ENCODE measurements at places on chromosomes 3 and 15.

DNA sequence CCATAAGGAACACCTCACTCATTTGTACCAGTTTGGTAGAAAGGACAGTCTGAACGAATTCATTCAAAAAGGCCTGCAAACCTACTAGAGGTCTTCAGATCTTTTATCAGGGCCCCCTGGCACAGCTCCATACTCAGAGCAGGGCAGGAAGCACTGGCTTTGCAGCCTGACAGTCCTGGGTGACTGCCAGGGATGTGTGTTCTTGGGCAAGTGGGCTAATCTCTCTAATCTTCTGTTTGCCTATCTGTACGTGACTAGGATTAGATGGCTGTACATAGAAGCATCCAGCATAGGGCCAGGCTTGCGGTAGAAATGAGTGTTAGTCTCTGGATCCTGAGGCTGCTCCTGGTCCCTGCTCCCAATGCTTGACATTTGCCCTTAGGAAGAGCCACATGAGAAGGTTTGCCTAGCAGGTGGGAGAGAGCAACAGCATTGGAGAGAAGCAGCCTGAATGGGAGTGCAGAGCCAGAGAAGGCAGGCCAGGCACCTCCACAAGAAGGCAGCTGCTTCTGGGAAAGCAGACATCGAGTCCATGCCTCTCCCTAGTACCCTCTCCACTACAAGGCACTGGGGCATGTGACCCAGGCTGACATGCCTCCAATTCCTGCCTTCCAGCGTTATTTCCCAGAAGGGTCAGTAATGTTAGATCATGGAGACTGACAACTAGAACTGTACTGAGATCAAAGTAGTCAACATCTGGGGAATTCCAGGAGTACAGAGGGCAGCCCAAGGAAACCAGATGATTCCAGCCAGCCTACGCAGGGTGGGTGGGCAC lies 1.0 kb upstream of the CXCR6 start:
- no peak for DNase-seq

DNA sequence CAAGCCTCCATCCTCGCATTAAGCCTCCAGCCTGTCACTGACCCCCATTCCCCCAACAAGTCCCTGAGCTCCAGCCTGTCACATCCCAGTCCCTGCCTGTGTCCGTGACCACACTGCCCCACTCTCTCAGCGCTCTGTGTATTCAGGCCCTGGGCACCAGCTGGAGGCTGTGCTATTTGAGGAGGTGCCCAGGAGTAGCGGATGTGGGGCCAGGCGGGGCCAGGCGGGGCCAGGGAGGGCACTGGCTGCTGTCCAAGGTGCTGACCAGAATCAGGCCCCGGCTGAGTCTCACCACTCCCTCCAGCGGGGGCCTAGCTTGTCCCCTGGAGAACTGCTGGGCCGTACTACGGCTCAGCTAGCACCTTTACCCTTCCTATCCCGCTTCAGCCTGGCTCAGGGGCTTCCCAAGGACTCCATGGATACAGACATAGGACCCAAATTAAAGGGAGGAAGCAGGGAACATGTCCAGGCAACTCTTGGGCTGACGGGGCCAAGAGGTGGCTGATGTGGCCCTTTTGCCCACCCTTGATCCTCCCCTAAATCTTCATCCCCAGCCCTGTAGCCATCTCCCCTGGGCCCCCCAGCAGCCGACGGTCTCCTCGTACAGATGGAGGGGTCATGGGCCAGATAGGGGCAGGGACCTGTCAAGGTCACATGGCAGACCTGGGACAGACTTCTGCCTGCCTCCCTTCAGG lies 1.1 kb downstream of the HHATL start:
- no peak for DNase-seq

- DNase-seq: no peak
Measured at GRCh38 chr15:37125143-37125542, 24.8 kb upstream of the MEIS2 start.

GRCh38 chr15:31526916-31527690 lies 200.5 kb downstream of the KLF13 start:
- DNase-seq: no peak

DNA sequence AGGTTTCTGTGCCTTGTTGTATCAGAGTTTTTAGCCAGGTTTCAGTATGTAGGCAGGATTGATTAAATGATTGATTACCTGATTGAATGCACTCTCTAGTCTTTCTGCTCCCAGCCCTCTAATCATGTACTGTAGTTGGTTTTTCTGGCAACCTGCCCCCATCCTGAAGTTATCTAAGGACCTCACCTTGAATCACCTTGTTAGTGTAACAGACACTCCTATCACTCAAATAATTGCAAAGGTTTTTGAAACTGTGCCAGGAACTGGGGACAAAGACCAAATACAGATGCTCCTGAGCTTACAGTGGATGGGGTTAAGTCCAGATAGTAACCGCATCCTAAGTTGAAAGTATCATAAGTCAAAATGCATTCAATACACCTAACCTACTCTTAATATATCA lies 141.5 kb upstream of the EIF1B start:
- DNase-seq: no peak

DNA sequence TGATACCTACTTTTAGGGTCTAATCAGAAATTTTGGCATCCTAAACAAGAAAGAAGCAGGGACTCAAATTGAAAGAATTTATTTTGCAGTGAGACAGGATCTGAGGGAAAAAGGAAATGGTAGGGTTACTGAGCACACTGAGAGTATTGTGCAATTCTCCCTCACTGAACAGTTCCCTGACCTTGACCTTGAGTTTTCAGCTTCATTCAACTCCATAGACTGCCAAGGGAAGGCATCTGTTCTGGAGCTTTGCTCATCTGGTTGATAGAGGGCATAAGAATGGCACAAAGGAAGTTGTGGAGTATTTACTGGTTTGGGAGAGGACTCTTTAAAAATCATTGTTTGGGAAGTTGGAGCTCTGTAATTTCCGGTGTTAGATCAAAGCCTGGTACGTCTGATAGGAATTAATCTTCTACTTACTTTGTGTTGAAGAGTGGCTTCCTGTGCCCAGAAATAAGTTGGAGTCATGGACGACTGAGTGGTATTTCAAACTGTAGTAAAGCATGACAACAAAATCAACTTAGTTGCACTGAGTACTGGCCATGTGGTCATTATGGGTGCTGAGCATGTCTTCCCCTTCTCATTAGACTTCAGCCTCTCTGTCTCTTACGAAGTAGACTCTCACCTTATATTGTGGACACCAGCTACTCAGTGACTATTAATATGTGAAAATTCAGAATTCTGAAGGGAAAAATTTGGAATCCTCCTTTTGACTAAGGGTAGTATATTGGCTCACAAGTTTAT lies 40.8 kb downstream of the CLDN1 start:
- DNase-seq: no peak

- DNase-seq: no peak
Measured at GRCh38 chr3:127588806-127589577, 1.5 kb downstream of the TPRA1 start.

- DNase-seq: no peak
Measured at GRCh38 chr3:184691397-184692231, 20.2 kb downstream of the MAGEF1 start.

GRCh38 chr3:186909078-186909853 lies 21.1 kb upstream of the ST6GAL1 start:
- no peak for DNase-seq

DNA sequence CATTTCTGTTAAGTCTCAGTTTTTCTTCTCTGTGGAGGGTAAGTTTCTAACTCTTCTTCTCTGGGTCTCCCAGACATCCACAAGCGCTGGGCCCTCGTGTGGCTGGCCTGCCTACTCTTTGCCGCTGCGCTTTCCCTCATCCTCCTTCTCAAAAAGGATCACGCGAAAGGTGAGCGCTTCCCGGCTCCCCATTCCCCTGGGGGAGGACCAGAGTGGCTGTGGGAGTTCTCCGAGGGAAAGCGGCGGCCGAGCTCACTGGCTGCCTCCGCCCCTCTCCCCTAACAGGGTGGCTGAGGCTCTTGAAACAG lies 1.1 kb upstream of the CRELD1 start:
- DNase-seq: no peak

GRCh38 chr3:89488800-89489580 lies 381.6 kb downstream of the EPHA3 start:
- no peak for DNase-seq

- no peak for DNase-seq
Measured at GRCh38 chr15:67077641-67078215, 12.3 kb downstream of the SMAD3 start.

DNA sequence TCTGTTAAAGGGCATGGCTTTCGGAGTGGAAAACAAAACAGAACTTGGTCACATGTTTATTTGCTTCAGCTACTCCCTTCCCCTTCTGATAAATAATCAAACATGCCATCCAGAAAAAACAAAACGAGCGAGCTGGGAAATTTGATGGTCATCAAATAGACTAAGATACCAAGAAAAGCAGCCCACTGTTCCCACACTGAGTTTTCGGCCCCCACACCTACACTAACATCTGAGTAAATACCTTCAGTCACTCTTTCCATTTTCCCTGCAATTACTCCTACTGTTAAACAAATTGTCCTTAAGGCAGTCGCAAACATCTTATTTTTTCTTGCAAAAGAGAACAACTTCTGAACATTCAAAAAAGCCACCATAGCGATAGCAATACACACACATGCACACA lies 454.6 kb downstream of the FOXP1 start:
- DNase-seq: no peak

GRCh38 chr3:117018655-117019054 lies 309.1 kb downstream of the TUSC7 start:
- DNase-seq: no peak

DNA sequence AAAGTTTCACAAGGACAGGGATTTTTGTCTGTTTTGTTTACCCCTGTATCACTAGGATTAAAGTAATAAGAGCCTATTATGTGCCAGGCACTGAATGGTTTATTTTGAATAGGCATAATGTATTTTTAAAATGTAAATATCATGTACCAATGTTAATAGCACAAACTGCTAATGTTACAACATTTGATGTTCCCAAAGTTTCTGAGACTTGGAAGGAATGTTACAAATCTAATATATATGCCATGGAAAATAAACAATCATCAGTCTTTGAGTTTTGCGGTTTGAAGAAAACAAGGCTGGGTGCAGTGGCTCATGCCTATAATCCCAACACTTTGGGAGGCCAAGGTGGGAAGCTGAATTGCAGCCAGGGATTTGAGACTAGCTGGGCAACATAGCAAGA lies 159.4 kb downstream of the CDIN1 start:
- no peak for DNase-seq

DNA sequence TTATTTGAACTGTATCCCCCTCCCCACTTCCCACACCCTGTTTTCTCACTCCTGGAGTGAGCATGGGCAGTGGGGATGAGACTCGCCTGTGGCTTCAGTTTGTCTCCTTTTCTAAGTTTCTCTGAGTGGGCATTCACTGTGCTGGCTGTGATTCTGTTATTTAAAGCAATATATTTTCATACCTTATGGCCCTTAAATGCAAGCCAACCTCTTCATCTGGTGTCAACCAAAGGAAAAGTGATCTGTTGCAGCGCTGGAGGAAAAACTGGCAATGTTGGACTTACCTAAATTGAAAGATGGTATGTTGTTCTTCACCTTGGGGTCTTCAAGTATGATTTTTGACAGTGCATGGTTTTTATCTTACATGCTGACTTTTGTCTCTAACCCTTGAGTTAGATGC lies 56.1 kb downstream of the RBM6 start:
- DNase-seq: no peak

- no peak for DNase-seq
Measured at GRCh38 chr3:152321200-152321954, 52.6 kb downstream of the MBNL1 start.

DNA sequence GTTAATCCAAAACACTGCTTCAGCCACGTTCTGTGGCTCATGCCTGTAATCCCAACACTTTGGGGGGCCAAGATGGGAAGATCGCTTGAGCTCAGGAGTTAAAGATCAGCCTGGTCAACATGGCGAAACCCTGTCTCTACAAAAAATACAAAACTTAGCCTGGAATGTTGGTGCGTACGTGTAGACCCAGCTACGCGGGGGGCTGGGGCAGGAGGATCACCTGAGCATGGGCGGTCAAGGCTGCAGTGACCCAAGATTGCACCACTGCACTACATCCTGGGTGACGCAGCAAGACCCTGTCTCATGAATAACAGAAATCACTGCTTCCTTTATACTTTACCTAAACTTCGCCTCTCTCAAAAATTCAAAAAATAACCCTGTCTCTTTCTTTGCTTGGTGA lies 1325.0 kb upstream of the CADM2 start:
- DNase-seq: no peak

DNA sequence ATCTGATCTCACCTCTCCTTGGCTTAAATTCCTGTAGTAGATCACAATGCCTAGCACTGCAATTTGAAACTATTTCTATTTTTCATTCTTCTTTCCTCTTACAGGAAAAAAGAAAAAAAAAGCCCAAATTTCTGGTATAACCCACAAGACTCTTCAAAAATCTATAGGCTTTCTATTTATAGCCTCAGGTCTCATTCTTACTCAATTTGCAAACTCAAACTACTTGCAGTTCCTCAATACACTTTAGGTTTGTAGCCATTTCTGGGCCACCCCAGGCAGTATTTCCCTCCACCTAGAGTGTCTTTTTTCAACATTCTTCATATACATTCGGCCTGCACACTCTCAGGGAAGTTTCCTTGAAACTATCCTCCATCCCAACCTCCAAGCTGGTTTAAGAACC lies 169.0 kb downstream of the TBC1D5 start:
- no peak for DNase-seq

- DNase-seq: no peak
Measured at GRCh38 chr15:93152360-93152759, 63.3 kb upstream of the RGMA start.

DNA sequence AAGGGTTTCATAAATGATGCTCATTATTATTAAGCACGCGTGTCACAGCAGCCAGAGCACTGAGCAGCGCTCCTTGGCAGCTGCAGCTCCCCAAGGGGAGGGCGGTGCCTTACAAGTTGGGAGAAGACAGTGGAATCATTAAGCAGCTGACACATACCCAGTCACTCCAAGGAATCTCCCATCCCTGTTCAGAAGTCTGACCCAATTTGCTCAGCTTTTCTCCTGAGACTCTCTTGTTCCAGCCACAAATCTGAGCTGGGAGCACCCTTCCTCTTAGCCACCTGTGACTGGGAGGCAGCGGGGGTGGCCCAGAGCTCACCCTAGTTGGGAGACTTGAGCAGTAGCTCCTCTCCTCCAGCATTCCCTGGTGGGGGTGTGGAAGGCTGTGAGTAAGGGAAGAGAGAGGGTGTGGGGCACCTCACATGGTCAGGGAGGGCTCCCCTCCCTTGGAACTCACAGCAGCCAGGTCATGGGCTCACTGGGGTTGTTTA lies 64.3 kb downstream of the DUT start:
- no peak for DNase-seq

DNA sequence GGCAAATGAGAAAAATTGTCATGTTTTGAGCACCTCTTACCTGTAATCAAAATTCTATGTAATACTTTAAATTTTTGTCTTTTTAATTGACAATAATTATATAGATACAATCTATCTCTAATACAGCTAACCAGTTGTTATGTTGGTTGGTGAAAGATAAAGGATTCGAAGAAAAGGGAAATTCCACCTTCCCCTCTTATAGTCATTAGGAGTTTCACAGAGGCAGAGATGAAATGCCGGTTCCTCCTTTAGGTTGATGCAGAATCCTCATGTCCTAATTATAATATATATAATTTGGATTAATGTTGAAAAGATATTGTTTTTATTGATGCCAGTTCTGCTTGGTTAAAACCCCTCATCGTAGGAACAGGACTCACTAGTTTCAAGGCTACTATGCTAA lies 67.1 kb downstream of the LRCH3 start:
- DNase-seq: no peak

GRCh38 chr15:100170291-100171210 lies 171.2 kb downstream of the ADAMTS17 start:
- DNase-seq: no peak

- no peak for DNase-seq
Measured at GRCh38 chr3:129123314-129124060, 1.9 kb upstream of the RAB43 start.

GRCh38 chr3:178231645-178232044 lies 304.6 kb upstream of the KCNMB2 start:
- no peak for DNase-seq

GRCh38 chr15:66151809-66152208 lies 101.7 kb downstream of the MEGF11 start:
- no peak for DNase-seq

Data from amniotic stem cell (primary cell).